Stimulated activated CD8-positive, alpha-beta memory T cell treated with anti-CD3 and anti-CD28 coated beads, Interleukin-15, amount 100 ng/mL, for 4 hours (primary cell): ENCODE measurements at places on chromosomes 16 and 17.

DNA sequence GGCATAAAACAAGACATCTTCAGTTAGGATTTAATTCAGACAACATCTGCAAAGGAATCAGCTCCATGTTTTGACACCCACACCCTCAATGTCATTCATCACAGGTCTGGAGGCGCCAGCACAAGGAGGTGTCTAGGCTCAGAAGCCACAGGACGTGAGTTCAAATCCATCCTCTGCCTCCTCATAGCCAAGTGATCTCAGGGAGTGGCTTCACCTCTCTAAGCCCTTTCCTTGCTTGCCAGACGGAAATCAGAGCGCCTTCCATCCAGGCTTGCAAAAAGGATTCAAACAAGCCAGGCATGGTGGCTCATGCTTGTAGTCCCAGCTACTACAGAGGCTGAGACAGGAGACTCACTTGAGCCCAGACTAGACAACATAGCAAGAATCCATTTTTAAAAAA, 84.6 kb downstream of the GSG1L start:
- DNase-seq, result no peak

DNA sequence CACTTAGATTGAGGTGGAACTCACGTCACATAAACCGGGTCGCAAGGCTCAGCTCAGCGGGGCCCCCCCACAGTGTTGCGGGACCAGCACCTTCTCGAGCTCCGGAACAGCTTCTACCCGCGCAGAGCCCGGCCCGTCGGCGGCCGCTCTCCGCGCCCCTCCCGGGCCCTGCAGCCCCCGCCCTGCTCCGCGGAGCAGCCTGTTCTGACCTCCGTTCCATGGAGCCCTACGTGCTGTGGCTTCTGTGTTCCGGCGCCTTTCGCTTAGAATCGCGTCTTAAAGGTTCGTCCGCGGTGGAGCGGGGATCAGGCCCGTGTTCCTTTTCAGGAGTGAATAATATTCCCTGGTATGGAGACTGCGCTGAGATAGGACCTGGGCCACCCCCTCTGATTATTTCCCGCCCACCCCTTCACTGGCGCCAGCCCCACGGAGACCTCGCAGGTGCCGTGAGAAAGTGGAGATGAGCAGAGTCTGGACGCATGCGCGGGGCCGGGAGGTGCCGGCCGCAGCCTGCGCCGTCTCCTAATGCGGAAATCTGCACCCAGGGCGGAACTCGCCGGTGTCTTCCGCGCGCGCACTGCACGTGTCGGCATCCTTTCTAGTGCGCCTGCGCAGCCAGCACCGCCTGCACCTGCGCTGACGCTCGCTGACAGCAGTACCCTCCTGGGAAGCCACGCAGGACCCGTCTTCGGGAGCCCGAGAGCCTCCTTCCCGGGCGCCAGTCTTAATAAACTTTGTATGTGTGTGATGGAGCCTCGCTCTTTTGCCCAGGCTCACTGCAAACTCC, 30.9 kb downstream of the ZNF778 start:
- no peak for DNase-seq

- no peak for DNase-seq
These were observed 102.0 kb downstream of the SOX9 start for GRCh38 chr17:72222661-72223380.

- no peak for DNase-seq
These were observed 848 bp upstream of the TBKBP1 start for GRCh38 chr17:47692895-47693730.

GRCh38 chr17:43352579-43353331, 46.0 kb upstream of the ARL4D start:
- DNase-seq, result no peak

- DNase-seq, result no peak
These were observed 35.3 kb downstream of the TMEM235 start for GRCh38 chr17:78266771-78267170.

- DNase-seq, result no peak
These were observed 1.7 kb upstream of the MSRB1 start for GRCh38 chr16:1944612-1945199.

DNA sequence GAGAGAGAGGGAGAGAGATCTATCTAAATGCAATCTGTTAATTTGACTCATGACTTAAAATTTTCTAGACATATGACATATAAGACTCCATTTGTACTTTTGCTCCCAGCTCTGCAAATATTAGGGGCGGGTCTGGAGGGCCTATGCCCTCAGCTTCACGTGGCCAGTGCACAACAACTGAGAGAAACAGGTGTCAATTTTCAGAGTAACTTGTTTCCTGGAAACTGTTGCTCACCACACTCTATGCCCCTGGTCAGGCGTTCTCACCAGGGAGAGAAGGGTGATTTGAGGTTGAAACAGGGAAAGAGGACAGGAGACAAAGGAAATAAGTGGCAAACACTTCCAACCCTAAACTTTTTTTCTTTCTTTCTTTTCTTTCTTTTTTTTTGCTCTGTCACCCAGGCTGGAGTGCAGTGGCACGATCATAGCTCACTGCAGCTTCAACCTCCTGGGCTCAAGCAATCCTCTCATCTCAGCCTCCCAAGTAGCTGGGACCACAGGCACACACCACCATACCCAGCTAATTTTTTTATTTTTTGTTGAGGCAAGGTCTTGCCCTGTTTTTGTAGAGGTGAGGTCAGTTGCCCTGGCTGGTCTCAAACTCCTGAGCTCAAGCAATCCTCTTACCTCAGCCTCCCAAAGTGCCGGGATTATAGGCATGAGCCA, 270.0 kb downstream of the SLC39A11 start:
- DNase-seq, result no peak

GRCh38 chr16:65064131-65064530, 57.7 kb downstream of the CDH11 start:
- no peak for DNase-seq

DNA sequence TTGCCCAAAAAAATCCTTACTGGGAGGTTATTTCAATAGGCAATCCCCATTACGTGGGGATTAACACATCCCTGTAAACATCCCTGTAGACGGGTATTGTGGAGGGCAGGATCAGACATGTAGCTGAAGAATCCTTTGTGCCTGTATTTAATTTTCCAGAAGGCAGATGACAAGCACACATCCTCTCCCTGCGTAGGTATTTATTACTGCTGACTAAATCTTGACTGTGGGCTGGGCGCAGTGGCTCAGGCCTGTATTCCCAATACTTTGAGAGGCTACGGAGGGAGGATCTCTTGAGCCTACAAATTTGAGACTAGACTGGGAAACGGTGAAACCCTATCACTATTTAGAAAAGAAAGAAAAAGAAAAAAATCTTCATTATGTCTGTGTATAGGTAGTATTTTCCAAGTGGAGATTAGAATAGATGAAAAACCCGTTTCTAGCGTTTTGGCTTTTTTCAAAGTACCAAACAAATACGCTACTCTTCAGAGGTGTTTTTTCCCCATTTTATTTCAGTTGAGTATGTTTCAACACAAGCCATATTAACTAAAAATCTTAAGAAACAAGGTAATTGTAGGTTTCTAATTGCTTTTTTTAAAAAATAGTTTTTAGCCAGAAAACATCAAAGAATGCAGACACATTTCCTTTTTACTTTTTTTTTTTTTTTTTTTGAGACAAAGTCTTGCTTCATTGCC, 1.5 kb upstream of the MARF1 start:
- no peak for DNase-seq

- no peak for DNase-seq
These were observed 12.7 kb downstream of the LITAFD start for GRCh38 chr16:8894736-8895334.

DNA sequence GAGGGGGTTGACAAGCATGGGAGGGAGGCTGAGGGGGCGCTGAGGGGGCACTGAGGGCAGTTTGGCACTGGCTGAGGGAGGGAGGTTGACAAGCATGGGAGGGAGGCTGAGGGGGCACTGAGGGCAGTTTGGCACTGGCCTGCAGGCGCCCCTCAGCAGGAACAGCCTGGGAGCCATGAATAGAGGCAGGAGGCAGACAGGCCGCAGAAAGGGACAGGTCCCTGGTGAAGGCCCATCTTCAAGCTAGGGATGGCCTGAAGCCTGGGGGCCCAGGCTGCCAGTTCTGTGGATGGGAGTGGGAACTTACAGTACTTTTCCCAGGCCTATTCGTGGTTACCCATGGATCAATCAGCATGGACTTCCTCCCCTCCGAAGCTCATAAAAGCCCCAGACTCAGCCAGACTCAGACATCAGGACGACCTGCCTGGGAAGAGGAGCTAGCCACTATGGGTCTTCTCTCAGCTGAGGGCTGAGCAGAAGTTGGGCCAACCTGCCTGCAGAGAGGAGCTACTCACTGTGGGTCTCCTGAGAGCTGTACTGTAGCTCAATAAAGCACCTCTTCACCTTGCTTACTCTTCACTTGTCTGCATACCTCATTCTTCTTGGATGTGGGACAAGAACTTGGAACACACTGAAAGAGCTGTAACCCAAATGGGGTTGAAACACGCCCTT, 72.8 kb upstream of the BRD7 start:
- no peak for DNase-seq

DNA sequence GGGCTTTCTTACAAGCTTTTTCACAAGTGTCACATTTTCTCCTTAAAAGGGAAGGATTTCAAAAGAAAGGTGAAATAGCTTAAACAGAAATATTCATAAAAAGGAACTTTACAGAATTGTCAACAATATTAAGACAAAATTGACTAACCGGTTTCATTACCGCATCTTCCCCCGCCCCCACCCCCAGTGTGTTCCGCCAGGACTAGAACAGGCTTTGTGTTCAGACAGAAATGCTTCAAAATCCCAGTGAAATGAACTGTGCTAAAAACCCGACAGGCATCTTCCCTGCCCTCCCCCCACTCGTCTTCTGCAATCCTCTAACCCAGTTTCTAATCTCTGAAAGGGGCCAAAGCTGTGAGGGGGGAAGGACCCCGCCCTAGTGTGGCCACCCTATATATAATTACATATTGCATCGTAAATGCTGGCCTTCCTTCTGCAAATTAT, 990 bp upstream of the ROGDI start:
- DNase-seq, result no peak

GRCh38 chr16:46883353-46883689, 841 bp upstream of the GPT2 start:
- DNase-seq, result no peak

DNA sequence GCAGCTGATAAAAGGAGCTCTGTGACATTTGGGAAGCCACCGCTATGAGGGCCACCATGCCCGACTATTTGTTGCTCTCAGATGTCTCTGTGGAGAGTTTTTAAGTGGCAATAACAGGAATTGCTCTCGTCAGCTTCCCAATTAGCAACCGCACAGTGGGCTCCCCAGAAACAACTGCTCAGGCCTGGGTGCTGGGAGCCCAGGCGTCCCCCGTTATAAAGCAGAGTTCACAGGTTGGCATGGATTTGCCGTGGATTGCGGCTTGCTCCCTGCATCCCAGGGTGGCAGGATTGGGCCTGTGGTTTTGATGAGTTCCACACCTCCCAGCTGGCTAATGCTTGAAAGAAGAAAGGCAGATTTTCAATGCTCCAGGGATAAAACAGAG, 289.9 kb downstream of the CPPED1 start:
- DNase-seq, result no peak

- DNase-seq, result no peak
These were observed 463.2 kb downstream of the WWOX start for GRCh38 chr16:78562650-78563049.

DNA sequence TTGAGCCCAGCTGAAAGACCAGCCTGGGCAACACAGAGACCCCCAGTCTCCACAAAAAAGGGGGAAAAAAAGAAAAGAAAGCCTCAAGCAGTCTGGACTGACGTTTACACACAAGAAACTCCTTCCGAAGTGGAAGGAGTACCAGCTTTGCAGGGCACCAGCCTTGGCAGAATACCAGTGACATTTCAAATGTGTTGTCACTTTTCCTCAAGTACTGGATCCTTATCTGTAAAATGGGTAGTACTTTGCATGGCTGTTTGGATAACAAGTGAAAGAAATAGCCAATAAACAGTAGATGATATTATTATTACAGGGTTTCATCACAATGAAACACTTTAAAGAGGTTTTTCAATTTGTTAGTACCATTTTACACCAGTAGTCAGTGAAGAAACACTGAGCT, 14.2 kb downstream of the YWHAE start:
- DNase-seq, result no peak

- no peak for DNase-seq
These were observed 65.2 kb upstream of the SMIM36 start for GRCh38 chr17:55576237-55576995.

- no peak for DNase-seq
These were observed 54.8 kb downstream of the VMP1 start for GRCh38 chr17:59762049-59762823.

DNA sequence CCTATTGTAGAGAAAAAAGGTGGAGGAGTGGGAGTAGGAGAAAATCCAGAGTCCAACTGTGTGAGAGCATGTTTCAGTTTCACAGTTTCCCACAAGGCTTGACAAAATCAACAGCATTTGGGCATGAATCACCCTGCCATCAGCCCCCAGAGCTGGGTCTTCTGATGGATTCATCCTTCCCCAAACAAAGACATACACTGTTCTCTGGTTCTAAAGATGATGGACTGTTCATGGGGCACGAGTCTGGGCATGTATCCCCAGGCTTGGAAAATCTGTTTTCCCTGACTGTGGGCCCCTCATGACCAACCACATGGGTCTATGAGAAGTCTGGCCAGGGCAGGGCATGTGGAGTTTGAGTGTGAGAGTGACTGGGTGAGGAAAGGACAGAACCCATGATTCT, 210.4 kb upstream of the IRX5 start:
- no peak for DNase-seq

DNA sequence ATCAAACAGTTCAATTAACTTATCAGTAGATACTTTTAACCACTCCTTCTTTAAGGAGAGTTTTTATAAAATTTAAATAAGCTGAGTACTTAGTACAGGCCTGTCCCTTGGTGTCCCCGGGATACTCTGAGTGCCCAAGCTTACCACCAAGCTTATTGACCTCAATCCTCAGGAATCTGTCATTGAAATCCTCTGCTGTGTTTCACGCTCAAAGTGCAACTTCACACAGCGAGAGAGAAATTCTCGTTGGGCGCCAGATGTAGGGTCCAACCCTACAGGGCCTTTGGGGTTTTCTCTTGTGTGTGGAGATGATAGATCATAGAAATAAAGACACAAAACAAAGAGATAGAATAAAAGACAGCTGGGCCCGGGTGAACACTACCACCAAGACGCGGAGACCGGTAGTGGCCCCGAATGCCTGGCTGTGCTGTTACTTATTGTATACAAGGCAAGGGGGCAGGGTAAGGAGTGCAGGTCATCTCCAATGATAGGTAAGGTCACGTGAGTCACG, 65.3 kb upstream of the ARL4D start:
- no peak for DNase-seq

DNA sequence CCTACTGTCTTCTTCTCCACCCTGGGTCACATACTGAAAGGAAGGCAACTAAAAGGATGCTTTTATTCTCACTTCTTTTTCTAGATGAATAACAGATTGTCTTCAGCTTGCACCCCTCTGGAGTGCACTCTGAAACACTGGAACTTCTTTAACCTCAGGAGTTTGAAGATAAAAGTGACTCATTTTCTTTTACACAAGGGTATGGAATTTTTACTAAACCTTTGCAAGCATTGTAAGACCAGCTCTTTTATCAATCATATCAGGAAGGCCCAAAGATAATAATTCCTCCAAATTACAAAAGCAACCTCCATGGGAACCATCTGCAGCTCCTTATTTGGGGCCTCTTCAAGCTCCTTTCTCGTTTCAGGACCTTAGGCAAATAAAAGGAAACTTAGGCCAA, 193.5 kb upstream of the KIF2B start:
- no peak for DNase-seq
